ENCODE measurements at places on chromosomes 3 and 15.

DNA sequence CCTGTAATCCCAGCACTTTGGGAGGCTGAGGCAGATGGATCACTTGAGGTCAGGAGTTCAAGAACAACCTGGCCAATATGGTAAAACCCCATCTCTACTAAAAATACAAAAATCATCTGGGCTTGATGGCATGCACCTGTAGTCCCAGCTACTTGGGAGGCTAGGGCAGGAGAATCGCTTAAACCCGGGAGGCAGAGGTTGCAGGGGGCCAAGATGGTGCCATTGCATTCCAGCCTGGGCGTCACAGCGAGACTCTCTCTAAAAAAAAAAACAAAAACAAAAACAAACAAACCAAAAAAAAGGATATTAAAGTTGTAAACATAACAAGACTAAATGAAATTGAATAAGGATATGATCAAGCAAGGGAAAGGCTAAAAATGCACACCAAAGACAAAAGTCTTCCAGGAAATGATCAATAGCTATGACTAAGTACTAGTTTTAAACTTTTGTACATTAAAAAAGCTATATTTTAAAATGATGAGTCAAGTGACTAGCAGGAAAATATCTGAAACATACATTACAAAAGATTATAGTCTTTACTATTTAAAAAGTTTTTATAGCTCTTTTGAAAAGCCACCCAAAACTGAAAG, 28.6 kb downstream of the KLHL6 start:
- no peak for DNase-seq

DNA sequence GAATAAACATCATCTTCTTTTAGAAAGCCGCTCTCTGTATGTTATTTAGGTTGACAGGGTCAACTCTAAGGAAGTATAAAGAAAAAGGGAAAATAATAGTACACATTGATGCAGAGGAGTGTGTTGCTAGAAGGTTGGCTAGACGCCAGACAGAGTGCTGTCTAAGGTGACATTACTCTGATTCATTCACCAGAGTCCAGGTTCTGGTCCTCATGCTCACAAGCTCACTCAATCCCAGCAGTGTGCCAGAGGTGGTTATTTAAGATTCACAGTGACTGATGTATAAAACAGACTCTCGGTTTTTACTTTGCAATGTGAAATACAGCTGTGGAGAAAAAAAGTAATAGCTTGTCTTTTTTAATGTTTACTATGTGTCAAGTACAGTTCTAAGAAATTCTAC, 1.7 kb downstream of the CFAP44 start:
- DNase-seq: no peak

DNA sequence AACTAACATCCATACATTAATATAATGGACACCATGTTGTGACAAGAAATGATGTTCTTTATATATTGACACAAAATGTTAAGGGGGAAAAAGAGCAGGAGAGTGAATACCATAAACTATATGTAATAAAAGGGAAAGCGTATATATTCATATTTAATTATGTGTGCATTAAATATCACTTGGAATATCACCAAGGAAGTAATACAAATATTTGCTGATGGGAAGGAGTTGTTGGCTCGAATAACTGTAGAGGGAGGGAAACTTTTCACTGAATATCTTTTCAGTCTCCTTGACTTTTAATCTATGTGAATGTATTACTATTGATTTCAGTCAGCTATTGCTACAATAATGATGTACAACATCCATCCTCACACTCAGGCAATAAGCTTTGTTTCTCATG, 167.0 kb upstream of the DPH6 start:
- DNase-seq: no peak

DNA sequence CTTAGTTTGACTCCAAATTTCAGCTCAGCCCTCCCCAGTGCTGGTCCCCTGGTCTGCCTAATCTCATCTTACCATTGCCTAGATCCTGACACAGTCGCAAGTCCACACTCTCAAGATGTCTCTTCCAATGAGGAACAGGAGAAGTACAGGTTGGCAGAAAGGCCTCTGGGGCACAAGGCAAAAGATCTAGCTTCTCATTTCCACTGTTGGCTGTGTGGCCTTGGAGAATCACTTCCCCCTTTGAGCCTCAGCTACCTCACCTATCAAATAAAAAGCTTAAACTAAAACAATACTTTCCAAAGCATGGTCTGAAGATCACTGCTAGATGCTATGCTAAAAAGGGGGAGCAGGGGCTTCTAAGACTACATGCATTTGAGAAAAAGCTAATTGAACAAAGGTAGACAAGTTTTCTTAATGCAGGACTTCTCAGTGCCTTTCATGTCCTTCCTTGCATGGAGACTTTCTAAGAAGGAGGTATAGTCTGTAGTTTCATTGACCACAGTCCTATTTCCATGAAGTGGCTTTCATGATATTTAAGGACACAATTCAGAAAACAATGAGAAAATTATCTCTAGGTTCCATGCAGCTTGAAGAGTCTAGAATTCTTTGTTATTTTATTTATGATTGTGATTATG, 118.0 kb upstream of the RAD18 start:
- DNase-seq: no peak

DNA sequence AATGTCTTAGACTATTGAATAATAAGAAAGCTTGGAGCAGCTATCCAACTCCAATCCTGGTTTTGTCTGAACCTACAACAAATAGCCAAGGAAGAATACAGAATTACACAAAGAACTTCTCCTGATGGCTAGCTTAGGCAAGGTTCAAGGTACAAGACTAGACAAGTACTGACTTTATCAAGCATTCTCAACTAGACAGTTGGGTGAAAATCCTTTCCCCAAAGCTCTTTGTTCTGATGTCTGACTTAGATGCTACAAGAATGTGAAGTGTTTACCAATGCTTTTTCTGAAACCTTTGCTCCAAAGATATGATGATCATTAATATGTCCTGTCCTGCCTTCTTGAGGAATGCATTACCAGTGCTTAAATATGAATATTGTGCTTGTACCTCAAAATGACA, 113.8 kb downstream of the ANXA2 start:
- no peak for DNase-seq

- DNase-seq: no peak
Measured at GRCh38 chr3:158491968-158492367, 79.0 kb upstream of the MLF1 start.

DNA sequence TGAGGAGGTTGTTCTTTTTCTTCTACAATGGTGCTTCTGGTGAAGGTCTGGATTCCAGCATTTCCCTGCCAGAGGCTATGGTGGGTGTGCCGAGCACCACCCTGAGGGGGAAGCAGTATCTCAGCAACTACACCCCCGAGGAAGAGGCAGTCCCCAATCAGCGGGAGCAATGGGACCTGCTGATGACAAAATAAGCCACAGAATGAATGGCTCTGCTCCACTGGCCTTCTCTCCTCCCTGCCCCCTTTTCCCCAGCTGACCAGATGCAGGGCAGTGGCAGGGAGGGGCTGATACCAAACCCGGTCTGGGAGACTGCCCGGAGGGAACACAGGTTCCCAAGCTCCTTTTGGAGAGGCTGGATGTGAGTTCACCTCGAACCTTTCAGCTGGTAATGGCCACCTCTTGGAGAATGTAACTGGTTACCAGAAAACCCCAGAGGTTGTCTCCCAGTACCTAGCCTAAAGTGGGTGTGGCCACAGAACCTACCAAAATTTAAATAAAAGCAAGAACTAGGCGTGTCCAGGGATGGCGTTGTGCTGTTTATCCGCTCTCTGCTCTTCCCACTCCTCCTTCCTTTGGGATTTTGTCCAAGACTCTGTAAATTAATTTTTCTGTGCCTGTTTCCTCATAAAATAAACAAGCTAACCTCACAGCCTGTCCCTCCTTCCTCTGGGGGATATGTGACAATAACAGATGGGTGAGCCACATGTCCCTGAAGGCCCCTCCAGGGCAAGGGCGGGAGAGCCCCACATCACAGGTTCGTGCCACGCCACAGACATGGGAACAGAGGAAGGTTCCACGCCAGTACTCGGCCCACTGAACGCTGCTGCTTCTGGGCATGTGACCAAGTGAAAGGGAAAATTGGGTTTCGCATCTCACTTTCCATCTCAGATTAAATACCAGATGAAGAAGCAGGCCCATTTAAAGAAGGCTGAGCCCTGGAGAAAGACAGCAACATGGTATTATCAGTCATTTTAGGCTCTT, 35.1 kb upstream of the SPTBN5 start:
- DNase-seq: no peak

GRCh38 chr15:99085413-99086326, 19.2 kb upstream of the SYNM start:
- peak; percentile 21 for DNase-seq

- DNase-seq: no peak
Measured at GRCh38 chr3:183558495-183558894, 3.0 kb upstream of the KLHL6 start.

- no peak for DNase-seq
Measured at GRCh38 chr15:91632176-91632575, 221.3 kb upstream of the SLCO3A1 start.

DNA sequence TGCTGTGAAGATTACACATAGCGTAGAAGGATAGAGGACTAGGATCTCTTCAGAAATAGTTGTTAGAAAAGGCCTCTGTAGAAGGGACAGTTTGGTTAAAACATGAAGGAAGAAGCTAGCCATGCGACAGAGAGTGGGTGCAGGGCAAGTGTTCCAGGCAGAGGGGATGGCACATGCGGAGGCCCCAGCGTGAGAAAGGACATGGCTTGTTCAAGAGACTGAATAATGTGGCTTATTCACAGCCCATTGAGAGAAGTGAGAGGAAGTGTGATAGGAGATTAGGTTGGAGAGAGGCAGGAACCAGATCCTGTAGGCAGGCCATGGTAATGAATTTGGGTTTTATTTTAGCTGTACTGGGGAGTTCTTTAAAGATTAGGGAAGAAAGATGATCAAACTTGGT, 56.4 kb downstream of the NEO1 start:
- no peak for DNase-seq

GRCh38 chr15:88630141-88630721, 8.6 kb upstream of the ISG20 start:
- DNase-seq: no peak

DNA sequence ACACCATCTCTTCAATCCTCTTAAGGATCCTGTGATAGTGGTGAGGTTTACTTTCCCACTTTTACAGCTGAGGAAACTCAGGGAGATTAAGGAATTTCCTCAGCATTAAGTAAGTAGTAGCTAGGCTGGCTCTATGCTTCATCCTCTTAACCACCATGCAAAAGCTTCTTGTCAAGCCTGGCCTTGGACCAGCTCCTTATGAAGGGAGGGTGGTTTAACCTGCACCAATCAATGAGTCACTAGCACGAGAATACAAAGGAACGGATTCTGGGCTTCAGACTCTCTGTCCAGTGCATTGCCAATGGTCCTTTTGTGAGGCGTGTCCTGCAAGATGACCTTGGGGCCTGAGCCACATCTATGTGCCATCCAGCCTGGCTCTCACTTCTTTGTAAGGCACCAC, 202.0 kb upstream of the CFAP20DC start:
- DNase-seq: no peak

DNA sequence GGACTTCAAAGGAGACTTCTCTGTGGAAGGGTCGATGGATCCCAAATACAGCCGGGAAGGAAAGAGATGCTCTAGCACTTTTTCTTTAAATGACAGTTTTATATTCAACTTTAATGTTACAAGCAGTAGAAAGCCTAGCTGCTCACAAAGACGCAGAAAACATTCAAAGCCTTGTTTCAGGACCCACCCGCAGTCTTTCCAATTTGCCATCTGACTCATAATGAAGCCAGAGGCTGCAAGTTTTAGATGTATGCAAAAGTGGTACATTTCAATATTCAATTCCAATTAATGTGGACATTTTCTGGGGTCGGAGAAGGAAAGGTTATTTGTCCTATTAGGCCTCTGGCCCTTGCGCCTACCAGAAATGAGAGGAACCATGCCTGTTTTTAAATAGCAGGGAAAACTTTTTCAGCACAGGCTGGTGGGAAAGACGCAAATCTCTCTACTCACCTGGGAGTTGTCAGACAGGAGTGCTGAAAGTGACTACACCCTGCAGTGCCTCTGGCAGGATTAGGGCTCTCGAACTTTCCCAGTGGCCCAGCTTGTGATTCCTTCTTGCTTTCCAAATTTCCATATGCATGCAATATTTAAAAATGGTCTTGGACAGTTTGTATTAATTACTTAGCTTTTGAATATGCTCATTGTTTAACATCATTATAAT, 117.4 kb upstream of the MBNL1 start:
- DNase-seq: no peak

DNA sequence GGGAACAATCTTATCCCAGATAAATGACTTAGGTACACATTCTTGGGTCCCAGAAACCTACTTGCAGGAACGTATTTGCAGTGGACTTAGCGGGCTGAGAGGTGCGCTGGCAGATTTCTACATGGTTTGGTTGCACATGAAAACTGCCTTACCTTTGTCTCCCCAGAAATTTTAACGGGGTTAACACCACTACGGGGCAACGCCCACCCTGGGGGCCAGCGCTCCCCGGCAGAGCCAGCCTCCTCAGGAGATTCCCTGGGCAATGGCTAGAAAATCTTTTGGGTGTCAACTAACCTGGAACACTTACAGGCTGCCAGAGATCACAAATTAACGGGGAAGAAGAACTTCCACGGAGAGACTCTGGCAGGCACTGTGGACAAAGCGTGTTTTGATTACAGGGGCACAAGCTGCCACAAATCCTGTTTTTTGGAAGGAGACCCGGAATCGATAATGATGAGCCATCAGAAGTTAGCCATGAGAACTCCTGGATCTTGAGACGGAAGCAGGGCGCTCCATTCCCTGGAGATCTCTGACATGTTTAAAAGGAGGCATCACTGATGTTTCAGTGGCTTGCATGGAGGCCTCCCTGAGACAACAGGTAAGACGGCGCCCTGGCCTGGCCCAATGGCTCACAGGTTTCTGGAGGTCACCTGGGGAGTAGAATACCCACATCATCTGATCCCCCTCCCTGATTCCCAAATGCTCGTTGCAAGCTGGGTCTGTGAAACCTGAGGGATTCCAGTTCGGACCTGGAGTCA, 288.9 kb downstream of the ADAMTS17 start:
- DNase-seq: no peak

DNA sequence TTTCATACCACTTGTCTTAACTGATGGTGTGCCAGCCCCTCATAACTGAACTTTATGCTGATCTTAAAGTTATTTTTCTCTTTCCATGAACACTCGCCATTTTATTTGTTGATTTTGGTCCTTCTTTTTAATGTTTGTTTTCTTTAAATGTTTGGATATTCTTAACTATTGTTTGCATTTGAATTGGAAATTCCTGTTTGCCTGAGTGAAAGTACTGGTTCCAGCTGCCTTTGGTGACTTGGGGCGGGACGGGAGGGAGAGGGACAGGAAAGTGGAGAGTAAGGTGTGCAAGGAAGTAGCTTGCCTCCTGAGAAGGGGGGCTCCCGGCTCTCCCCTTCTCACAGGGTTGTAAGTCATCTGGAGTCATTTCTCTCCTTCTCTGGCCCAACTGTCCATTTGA, 287.1 kb upstream of the PPP2R3A start:
- DNase-seq: no peak

- no peak for DNase-seq
Measured at GRCh38 chr3:55555873-55556618, 68.9 kb upstream of the WNT5A start.

DNA sequence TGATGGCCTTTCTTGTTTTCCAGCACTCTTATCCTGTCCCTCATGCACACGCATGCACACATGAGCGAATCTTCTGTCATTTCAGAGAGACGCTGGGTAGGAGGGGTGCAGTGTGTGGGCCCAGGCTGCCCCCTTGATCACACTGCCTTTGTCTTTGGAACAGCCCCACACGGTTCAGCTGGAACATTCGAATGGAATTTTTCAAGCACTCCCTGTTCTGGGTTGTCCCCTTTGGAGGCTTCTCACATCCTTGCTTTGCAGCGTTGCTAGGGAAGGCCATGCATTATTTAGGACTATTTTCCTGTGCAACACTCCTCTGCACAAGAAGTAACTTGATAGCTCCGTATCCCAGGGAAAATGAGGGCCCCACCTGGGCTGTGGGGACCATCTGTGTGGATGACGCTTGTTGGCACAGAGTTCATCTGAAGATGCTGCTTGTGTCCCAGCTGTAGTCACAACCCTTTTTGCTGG, 78.4 kb downstream of the SPSB4 start:
- DNase-seq: peak; percentile 35
